ENCODE measurements at places on chromosomes 1 and 21.

- no peak for DNase-seq
Measured at GRCh38 chr1:160222546-160222945, 17.4 kb downstream of the PEA15 start.

DNA sequence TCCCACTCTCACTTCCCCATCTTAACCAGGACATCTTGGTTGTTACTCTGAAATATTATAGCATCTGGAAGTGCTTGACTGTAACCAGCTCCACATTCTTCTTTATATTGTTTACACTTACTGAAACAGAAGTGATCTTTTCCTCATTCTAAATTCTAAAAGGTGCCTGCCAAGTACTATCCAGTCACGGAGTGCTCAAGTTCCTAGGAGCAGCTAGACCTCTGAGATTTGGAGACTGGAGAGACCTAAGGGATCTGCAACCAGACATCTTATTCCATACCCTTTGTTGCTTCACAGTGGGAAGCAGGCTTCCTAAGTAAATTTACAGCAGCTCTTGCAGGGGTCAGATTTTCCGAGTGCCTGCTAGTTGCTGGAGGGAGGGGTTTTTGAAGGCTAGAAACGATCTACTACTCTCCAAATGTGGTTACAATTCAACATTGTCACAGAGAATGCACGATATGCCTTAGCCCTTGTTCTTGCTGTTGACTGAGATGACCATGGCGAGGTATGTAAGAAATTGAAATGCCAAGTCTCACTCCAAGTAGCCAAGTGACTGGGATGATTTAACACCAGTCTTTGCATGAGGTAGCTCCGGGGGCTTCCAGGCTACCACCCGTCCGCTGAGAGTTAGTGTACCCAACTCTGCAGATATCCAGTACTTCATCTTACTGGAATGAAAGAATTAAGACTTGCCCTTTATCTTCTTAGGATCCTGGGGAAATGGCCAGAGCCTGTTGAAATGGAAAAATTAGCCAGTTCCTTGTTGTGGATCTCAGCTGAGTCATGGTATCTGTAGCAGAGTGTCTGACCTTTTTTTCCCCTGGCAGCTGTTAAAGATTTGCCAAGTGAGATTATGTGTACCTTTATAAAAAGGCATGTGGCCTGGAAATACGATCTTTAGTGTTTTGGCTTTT is 150.8 kb downstream of the MAST2 start:
- no peak for DNase-seq

DNA sequence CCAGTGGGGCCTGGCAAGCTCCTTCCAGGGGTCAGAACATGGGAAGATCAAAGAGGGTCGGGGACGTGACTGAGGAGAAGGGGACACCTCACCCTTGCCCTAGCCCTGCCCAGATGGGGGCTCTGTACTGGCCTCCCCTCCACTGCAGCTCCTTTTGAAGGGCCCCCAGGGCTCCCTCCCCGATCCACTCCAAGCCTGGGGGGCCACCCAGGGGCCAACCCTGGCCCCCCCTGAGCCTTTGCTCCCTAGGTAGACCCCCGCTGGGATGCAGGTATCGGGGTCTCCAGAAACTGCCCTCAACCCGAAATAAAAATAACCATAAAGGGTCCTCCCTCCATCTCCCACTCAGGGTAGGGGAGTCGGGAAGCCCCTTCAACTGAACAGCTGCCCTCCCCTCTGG is 37.4 kb upstream of the FAM131C start:
- no peak for DNase-seq

- no peak for DNase-seq
Measured at GRCh38 chr1:64575881-64576676, 106.2 kb downstream of the CACHD1 start.

DNA sequence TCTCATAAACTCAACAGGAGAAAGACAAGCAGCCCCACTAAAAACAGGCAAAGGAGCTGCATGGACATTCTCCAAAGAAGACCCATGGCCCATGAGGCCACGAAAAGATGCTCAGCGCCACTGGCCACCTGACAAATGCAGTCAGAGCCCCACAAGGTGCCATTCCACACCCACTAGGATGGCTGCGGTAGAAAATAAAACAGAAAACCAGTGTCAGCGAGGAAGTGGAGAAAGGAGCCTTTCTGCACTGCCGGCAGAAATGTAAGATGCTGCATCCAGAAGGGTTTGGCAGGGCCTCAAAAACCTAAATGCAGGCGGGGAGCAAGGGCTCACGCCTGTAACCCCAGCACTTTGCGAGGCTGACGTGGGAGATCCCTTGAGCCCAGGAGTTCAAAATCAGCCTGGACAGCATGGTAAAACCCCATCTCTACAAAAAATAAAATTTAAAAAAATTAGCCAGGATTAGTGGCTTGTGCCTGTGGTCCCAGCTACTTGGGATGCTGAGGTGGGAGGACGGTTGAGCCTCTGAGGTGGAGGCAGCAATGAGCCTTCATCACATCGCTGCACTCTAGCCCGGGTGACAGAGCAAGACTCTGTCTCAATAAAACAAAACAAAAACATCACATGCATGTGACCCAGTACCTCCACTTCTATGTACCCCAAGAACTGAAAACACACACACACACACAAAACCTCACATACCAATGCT is 4.2 kb downstream of the WNT9A start:
- no peak for DNase-seq

DNA sequence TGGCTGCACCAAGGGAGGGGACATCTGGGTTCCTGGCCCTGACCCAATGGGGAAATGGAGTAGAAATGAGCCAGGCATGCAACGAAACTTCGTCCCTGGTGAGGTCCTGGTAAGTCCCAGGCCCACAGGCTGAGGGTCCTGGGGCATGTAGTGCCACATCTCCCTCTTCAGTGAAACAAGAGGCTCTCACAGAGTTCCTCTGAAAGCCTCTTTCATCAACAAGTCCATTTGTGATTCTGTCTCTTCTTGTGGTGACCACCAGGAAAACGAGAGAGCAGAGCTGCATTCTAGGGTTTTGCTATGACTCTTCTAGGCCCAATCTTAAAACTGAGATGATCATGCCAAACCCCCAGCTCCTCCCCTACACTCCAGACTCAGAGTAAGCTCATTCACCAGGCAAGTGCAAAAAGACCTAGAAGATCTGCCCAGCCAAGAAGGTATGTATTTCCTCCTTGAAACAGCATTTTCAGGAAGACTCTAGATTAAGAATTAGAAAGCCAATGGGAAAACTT is 24.3 kb upstream of the RNF220 start:
- no peak for DNase-seq

DNA sequence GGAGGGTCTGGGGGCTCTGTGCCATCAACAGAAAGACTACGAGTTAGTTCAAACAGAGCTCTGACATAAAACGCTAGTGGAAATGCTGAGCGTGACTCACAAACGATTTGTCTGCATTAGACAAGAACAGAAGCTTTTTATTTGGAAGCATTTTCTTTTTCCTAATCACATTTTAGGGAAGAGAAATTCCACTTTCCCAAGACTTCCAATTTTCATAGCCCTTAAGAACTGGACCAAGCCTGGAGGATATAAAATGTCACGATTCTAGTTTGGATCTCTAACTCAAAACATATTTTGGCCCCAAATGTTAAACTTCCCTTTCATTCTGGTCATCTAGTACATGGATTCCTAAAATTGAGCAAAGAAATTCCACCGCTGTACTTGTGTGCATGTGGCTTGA is 320.0 kb downstream of the PCP4 start:
- no peak for DNase-seq

- DNase-seq = no peak
Measured at GRCh38 chr1:73009311-73009710, 727.0 kb upstream of the NEGR1 start.

- DNase-seq = no peak
Measured at GRCh38 chr1:226629896-226630550, 81.5 kb downstream of the STUM start.

GRCh38 chr1:2277741-2278488 is 49.8 kb downstream of the SKI start:
- no peak for DNase-seq

GRCh38 chr1:155051342-155051776 is 243 bp downstream of the ADAM15 start:
- DNase-seq = no peak

DNA sequence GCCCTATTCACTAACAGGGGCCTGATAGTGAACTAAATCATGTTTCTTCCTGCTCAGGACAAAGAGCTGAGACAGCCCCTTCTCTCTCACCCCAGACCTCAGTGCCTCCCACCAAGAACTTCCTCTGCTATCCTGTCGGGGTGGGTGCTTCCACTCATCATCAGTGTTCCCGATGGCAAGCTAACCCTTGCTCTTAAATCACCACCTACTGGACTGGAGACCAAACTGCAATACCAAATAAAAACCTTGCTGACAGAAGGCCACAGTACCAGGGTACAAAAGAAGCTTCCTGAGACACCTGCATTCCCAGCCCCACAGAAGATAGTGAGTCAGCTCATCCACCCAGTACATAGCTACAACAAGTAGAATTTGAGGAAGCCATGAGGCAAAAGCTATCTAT is 799.5 kb downstream of the LTN1 start:
- DNase-seq = no peak

- DNase-seq = no peak
Measured at GRCh38 chr1:61961009-61961408, 218.7 kb downstream of the PATJ start.

DNA sequence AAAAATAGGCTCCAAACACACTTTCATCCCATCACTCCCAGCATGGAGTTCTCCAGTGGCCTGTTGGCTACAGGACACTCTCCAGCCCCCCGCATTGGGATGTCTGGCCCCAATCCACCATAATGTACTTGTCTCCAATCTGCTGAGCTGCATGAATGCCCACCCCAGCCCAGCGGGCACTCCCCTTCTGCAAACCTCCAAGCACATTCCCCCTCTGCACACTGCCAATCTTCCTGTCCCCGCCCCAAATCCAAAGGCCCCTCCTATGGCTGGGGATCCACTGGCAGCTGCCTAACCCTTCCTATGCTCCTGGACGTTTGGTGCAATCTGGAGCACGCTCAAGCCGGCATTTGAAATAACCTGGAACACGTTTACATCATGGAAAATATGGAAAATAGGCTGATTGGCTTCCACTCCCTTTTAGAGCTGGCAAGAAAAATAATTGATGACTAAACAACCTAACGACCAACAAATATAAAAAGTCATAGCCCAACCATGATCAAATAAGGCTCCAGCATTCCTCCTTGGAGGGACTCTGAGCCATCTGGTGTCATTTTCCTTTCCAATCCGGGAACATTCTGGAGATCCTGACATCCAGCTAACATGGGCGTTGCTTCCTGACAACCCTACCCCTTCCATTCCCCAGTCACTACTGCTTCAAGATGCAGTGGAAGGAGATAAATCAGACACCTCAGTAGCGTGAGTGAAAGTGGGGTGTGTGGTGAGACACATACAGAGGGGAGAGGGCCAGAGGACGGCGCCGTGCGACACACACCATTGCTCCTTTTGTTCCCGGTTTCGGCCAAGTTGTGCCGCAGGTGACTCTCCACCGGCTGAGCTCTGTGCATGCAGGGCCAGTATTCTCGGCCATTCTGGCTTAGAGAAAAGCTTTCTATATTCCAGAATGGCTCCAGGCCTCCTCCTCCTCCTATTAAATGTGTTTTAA is 41.6 kb downstream of the PDE9A start:
- DNase-seq = no peak

DNA sequence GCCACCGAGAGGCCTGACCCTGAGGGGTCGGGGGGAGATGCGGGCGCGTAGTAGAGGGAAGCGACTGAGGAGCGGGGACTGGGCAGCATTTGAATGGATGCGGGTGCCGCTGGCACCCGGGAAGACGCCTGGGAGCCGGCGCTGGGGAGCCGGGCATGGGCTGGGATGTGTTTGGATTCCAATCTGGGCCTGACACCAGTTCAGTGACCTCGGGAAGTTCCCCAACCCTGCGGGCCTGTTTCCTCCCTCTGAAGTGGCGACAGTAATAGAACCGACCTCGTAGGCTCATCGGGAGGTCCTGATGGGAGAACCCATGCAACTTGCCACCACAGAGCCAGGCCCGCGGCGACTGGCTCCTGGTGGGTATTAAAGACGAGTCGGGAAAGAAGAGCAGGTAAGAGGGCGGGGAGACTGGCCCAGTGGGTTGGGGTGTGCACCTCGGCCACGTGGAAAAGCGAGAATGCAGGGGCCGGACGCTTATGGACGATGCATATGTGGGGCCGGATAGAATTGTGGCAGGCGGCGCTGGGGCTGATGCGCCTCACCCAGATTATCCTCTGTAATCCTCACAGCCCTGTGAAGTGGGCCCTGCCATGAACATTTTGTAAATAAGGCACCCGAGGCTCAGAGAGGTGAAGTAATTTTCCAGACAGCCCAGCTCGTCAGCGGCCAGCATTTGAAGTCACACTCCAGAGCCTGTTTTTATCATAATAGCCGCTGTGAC is 105.8 kb downstream of the SLC16A1 start:
- no peak for DNase-seq

- no peak for DNase-seq
Measured at GRCh38 chr1:67482733-67483482, 52.7 kb upstream of the SERBP1 start.

GRCh38 chr1:218930472-218931241 is 243.0 kb upstream of the LYPLAL1 start:
- DNase-seq = no peak

DNA sequence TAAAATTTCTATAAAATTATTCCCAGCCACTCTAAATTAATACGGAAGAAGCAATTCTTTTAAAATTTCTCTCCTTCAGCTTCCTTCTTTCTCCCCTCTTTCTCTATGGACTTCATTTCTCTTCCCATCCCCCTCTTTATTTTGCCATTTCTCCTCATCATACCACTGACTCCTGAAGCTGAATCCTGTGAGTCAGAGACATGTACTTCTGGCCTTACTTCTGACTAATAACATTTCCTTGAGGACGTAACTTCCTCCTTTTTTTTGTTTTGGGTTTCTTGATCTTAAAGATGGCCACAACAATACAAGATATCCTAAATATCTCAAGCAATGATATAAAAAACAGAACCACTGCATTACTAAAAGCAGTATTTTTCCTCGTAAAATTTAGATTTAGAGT is 63.6 kb upstream of the DENND1B start:
- DNase-seq = no peak

DNA sequence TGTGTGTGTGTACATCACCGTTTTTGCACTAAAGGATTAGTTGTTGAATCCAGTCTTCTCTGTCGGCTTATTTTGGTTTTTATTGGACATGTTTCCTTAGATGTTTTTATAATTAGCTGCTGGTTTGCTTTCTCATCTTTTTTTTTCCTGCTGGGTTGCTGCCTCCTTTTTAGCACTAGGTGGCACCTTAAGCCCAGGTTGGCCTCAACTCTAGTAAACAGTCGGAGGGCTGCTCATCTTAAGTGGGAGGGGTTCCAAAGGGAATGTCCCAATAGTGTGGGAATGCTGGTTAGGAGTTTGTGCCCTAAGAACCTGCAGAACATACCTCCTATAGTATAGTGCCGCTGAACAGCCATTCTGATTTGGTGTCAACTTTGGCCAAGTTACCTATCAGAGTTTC is 570.1 kb upstream of the CXADR start:
- no peak for DNase-seq

All from stimulated activated CD4-positive, alpha-beta T cell treated with anti-CD3 and anti-CD28 coated beads, Interleukin-1b, Interleukin-23, amount 100 ng/mL, for 1 hour (primary cell).